Stimulated activated CD8-positive, alpha-beta memory T cell treated with anti-CD3 and anti-CD28 coated beads, Interleukin-12 subunit alpha, Interleukin-12 subunit beta, amount 100 ng/mL, for 1 hour (primary cell): ENCODE measurements at places on chromosomes 13 and 19.

DNA sequence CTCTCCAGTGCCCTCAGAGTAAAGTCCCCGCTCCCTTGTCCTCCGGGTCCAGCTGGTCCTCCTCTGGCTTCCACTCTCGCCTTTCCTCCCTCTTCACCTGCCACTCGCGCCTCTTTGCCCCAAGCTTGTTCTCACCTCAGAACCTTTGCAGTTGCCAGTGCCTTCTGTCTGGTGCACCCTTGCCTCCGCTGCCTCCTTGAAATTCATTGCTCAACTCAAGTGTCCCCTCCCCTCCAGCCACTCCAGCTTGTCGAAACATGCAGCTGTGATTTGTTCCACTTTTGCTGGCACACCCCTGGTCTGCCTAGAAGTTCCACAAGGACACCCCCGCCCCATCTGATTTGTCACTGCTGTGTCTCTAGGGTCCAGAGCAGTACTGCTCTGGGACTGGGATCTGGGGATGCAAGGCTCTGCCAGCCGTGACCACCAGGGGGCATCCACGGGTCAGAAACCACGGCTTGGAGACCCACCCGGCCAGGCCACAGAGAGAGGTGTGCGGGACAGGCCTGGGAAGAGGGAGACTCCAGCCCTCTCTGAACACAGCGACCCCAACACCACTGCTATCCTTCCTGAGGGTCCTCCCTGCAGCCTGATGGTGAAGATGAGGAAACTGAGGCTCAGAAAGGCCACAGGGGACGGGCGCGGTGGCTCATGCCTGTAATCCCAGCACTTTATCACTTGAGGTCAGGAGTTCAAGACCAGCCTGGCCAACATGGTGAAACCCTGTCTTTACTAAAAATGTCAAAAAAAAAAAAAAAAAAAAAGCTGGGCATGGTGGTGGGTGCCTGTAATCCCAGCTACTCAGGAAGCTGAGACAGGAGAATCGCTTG lies 49.9 kb downstream of the AP1M1 start:
- DNase-seq, result peak; percentile 75

DNA sequence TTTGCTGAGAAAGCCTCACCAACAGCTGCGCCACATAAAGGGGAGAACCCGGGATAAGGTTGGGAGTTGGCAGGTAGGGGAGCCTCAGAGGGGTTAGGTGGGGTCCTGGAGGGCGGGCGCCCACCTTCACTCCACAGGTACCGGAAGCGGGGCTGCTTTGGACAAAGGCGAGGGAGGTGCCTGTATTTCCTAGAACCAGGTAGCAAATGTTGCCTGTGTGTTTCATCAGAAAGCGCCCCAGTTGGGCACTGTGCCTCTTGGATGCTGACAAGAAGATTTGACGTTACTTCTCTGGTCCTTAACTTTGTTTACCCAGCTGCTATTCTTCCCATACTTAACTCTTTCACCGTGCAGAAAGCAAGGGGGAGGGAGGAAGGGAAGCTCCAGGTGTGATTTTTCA lies 278.9 kb downstream of the ZNF536 start:
- DNase-seq, result no peak

DNA sequence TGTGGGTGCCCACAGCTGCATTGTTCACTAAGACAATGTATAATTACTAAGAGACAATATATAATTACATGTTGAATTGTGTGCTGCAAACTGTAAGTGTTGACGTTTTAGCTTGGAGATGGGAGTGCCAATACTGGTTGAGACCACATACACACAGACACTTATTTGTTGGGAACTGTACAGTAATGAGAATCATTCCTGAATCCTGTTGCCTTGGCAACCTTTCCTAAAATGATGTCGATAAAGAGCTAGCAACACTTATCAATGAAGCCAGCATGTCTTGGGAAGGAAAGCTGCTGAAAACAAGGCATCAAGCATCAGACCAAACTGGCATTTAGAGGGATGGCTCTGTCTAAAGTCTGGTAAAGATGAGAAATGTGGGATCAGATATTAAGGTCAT lies 51.3 kb downstream of the PCDH8 start:
- DNase-seq, result no peak

- DNase-seq, result no peak
These were observed 364.2 kb downstream of the IRS2 start for GRCh38 chr13:109422161-109422560.

DNA sequence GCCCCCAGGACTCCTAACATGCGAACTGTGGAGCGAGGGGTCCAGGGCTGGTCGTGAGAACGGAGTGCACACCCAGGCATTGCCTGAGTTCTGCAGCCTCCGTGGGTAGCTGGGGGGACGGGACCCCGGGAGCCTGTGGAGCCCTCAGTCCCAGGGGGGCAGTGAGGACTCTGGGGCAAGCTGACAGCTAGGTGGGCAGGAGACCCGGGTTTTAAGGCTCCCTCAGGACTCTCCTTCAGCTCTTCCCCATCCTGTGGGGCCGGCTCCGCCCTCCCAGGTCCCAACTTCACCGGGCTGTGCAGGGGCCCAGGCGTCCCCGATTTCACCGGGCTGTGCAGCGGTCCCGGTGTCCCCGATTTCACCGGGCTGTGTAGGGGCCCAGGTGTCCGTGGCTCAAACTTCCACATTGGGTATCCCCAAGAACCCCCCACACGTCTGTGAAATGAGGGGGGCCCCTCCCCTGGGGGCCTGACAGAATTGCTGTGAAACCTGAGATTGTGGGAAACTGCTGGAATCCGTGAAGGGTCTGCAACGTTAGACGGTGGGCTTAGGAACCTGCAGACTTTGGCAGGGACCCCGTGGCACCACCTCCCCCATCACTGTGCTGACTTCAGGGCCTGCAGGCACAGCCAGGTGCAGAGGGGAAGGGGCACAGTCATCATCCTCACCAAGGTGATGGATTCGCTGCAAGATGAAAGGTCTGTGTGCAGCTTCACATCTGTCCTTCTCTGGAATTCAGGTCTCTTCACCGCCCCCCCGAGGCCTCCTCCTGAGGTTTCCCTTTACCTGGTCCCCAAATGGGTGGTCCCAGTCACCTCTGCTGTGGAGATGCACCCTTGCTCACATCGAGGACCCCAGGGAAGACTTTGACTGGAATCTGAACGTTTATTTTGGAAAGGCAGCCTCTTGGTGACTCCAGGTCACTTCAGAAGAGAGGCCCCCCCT lies 73.2 kb upstream of the MCF2L start:
- DNase-seq, result no peak

GRCh38 chr19:4035582-4035981 lies 28.0 kb downstream of the PIAS4 start:
- DNase-seq, result no peak

DNA sequence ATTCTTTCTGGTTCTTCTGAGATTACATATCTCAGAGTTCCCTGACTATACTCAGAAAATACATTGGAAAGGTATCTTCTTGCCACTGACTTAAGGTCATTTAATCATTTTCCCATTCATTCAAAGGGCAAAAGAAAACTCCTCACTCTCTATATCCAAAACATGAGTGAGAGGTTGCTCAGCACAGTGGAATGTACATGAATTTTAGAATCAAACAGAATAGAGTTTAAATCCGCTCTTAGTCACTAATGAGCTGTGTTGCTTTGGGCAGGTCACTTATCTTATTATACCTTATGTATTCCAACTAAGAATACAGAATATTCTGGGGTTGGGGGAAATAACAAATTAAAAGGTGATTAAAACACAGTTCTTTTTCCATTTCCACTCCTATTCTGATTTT lies 452.6 kb upstream of the KLF12 start:
- DNase-seq, result no peak

DNA sequence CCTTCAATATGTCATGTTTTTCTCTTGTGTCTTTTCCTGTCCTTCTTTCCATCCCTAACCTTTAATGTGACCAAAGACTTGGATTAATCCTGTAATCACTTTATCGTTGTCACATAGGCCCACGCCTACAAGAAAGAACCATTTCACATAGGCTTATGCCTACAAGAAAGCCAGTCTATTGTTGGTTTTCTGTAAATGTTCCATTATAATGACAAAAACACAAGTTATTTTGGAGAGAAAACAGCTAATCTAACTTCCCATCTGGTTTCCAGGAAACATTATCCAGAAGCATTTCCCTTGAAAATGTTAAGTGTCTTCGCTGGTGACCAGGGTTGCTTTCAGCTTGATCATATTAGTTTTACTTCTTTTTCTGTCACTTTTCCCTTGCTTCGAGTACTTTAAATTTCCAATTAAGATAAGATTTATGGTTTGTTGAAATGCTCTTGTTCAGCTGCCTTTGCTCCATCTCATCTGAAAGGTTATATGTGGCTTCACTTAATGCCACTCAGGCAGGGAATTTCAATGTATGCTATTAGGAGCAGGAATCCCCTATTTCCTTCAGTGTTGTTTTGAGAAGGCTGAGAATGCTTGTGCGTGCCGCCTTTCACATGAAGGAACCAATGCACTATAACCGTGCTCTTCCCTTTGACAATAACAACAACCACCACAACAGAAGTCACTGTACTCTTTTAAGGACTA lies 708.2 kb downstream of the EFNB2 start:
- DNase-seq, result no peak

GRCh38 chr13:114102521-114103288 lies 29.7 kb downstream of the RASA3 start:
- no peak for DNase-seq

DNA sequence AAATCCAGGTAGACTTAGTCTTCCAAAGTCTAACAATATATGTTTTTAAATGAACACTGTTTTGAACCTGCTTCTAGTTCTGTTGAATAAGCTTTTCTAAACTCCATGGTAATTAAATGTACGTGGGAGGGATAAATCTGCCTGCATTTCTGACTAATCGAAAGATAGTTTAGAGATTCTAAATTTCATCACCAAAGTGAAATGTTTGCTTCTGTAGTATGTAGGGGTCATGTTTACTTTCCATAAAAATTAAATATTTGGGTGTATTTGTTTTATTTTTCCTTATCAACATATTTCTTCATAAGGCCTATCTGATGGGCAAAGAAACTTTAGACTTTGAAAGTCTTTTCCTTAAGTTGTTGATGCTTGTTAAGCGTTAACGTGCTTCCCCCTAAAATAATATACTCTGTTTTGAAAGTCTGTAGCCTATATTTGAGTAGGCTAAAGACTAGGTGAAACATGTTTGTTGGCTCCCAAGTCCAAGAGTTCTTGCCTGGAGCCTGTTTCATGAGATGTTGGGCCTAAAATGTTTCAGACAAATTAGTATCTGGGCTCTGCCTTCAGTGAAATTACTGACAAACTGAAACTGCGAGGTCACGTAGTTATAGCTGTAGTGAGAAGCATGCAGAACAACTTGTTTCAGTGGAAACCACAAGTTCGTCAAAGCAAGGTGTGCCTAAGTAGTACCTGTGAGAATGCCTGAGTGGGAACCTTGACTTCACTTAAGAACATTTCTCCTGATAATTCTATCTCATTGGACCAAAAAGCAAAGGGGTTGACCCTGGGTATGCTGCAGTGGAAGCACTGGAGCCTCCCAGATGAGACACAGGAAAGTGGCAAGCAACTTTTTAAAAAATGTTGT lies 126.2 kb downstream of the LMO7 start:
- no peak for DNase-seq

GRCh38 chr19:3723883-3724282 lies 15.7 kb downstream of the TJP3 start:
- DNase-seq, result no peak

GRCh38 chr19:14432791-14433553 lies at the start of gene PKN1:
PKN1 (plus strand) TSS chr19:14433306; CDS start chr19:14433522, 216 bp downstream.
- no peak for DNase-seq

DNA sequence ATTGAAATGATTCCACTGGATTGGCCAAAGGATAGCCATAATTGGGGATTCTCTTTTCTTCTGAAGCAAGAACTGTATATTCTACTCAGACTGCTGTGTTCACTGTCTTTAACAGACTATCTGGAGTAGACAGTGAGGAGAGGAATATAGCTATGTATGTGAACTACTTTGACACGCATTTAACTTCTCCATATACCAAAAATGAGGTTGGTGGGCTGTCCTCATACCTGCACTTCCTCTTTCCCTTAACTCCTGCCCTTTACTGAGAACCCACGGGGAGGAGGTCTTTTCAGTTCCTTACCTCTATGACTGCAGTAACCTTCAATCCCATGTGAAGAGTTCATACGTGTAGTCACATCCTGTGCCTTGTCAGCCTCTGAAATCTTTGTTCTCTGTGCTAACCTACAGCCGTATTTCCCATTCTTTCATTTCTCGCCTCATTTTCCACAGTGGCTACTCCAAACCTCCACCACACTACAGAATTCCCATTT lies 305.8 kb downstream of the MTUS2 start:
- no peak for DNase-seq

DNA sequence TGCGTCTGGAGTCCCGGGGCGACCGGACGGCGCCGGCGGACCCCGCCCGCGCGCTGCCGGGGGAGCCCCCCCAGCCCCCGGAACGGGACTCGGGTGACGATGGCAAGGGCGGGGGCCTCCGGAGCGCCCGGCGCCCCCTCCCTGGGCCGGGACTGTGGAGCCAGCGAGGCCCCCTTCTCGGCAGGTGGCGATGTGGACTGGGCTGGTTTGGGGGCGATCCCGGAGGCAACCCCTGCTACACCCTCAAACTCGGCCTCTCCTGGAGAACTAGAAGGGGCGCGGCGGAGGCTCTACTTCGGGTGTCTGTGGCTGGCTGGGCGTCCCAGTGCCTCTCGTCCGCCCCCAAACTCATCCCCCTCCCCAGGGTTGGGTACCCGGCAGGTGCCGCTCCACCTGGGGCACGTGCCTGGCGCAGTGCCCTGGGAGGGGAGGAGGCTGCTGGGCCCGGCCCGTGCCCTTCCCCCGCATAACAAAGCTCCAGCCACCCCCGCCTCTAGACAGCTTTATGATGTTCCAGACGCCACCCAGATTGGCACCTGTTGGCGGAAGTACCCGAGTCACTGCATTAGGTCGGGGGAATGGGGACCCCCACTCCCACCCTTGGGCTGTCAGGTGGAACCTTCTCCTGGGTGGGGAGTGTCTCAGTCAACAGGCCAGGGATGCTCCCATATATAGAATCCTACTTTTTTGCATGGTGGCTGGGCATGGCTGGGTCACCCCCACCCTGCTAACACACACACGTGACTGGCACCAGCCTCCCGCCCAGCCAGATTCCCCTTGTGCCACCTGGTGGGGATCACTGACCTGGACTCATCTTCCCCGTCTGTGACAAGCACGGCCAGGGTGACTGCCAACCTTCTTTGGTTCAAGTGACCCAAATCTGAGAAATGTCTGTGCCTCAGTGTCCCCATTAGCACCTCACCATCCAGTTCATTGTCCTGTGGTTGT lies 722 bp downstream of the PKN1 start:
- no peak for DNase-seq
